Tongue (tissue), 3 donors: ENCODE measurements at places on chromosomes 6 and 20. TPM values are rescaled to one million over a fixed set of nuclear protein-coding genes. Genes with fewer than 3 reads are reported as not detected.

GRCh38 chr6:1817033-1817761 lies 207.5 kb downstream of the FOXC1 start:
- peak; percentile 48 for DNase-seq

DNA sequence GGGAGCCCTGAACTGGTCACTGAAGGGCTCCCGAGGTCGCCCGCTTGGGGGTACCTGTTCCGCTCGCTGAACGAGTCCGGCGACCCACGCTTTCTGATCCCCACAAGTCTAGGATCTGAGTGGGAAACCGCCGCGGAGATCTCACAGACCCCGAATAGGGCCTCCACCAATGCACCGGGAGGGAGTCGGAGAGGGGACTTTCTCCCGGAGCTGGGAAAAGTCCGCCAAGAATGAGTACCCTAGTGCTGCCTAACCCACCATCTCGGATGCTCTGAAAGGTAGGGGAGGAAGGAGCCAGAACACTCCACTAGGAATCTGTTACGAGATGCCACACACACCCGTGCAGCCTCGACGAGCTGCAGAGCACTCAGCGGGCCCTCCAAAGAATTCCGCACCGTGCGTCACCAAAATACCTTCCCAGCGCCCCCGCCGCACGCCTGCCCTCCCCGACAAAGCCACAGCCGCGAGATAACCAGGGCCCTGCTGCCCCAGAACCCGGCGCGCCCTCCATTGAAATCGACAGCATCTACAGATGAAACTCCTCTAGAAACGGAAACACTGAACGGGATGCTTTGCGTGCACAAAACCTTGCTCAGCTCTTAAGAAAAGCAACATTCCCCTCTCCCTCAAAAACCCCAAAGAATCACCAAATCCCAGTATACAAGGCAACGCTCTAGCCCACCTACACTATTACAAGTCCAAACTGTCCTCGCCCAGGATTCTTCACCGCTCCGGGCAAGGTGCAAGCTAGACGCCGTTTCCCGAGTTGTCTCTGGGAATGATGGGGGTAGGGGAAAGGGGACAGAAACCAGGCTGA lies 686 bp downstream of the COL12A1 start:
- DNase-seq: peak; percentile 62

- no peak for DNase-seq
These were observed 41.0 kb downstream of the ERMARD start for GRCh38 chr6:169792306-169793015.

SLC22A3 gene
- total RNA-seq: 41.6 TPM

FOXQ1 gene
- total RNA-seq: 6.4 TPM

DNA sequence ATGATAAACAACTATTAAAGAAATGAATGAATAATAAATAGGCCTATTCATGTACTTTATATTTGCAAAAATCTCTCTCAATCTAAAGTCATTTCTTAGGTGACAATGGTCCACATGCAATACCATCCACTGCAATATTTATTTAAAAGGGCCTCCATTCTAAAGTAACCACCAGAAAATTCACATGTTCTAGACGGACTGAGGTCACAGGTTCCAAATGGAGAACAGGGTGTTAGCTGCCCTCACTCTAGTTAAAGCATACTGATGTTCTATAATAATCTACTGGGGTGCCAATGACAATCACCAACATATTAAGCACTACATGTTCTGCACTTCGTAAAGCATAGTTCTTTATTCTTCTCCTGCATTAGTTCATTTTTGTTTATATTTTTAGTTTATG lies 1.2 kb downstream of the HBS1L start:
- no peak for DNase-seq

DNA sequence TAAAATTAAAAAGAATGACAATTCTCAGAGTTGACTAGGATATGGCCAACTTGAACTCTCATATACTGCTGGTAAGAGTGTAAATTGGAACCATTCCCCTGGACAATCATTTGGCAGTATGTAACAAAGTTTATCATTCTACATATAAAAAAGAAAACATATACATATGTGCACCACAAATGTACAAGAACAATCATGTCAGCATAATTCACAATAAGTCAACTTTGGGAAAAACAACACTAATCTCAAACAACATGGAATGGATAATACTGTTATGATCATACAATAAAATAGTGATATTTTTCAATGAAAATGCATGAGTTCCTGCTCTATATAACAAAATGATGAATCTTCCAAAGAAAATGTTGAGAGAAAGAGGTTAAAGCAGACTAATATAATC lies 1078.7 kb upstream of the EPHA7 start:
- DNase-seq: no peak

HLA-DQB1 gene
- not detected for total RNA-seq

UBE2C gene
- total RNA-seq: 13.8 TPM

DNA sequence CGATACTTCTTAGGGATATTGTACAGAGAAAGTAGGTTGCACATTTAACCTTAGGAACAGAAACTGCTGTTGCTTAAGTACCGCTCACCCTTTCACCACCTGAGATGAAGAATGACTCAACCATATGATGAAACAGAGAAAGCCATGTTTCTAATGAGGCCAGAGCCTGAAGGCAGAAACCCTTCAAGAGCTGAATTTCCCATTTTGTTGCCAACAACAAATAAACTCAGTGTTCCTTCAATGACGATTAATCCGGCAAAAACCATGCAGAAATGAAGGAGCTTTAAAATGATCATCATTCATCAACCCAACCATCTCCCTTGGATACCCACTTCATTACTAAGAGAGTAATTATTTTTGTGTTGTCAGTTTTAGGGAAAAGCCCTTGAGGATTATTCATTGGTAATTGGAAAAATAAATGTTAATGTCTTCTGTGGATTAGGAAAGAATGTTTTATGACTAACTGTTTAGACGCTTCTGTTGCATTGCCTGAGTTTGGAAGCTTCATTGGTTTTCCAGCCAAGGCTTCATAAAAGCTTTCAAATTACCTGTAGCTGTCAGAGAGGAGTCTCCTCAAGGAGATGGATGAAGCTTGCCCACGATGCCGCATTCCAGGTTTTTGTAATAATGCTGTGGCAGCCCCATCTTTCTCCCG lies 112.1 kb upstream of the IYD start:
- DNase-seq: no peak

ENPP1 gene
- 27.7 TPM for total RNA-seq

CST11 gene
- total RNA-seq: not detected

DNA sequence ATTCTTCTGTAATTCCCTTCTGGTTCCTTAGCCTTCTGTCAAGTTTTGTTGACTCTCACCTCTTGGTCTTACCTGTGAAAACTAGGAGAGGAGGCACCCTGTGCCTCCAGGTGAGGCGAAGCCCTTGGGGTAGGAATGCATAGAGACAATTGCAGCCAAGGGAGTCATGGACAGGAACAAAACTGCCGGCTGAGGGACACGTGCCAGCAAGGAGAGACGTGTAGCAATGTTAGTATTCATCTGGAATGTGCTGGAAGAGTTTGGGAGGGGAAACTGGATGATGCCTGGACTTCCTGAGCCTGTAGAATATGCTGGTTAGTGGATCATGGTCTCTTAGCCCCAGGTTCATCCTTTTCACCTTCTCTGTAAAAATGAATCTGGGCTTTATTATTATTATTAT lies 3.9 kb upstream of the TIAM2 start:
- no peak for DNase-seq

DNA sequence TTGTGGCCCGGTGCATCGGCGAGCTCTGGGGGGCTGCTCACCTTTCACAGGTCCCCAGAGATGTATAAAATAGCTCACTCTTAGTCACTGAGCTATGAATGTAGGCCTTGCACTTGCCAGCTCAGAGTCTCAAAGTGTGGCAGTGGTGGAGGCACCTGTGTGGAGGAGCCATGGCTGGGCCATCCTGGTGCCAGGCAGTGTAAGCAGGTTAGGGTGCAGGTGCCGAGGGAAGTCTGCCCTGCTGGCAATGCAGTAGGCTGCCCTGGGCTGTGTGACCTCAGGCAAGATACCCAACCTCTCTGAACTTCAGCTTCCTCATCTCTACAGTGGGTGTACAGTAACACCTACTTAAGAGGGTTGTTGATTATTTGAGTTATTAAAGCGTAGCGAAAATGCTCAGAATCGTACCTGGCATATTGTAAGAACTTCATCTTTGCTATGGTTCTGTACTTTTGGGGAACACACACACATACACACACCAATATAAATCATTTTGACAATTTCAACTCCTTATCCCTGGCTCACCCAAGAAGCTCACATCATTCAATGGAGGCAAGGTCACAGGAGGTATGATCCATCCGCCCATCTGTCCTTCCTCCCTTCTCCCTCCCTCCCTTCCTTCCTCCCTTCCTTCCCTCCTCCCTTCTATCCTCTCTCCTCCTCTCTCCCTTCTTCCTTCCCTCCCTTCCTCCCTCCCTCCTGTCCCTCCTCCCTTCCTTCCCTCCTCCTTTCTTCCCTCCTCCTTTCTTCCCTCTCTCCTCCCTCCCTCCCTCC lies 66.8 kb upstream of the STX16 start:
- no peak for DNase-seq

- DNase-seq: no peak
These were observed 12.9 kb upstream of the CCN6 start for GRCh38 chr6:112040956-112041355.

GRCh38 chr6:165732696-165733488 lies 69.9 kb upstream of the PDE10A start:
- no peak for DNase-seq

DNA sequence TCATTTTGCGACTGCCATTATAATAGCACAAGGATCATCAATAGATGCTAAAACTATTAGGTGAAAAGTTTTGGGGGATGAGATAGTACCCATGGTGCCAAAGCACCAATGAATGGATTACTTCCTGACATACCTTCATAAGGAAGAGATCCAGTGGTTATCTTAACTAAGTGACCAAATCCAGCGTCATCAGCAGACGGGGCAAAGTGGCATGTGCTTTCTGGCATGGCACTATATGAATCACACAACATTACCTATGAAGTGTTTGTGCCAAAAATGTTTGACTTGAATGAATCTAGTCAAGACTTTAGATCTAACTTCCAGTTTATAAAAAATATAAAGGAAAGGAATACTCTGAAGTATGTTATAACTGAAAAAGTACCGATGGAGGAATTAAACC lies 10.8 kb downstream of the TRIM26 start:
- no peak for DNase-seq

- DNase-seq: no peak
These were observed 173.1 kb downstream of the EYA2 start for GRCh38 chr20:47067776-47068175.

DNA sequence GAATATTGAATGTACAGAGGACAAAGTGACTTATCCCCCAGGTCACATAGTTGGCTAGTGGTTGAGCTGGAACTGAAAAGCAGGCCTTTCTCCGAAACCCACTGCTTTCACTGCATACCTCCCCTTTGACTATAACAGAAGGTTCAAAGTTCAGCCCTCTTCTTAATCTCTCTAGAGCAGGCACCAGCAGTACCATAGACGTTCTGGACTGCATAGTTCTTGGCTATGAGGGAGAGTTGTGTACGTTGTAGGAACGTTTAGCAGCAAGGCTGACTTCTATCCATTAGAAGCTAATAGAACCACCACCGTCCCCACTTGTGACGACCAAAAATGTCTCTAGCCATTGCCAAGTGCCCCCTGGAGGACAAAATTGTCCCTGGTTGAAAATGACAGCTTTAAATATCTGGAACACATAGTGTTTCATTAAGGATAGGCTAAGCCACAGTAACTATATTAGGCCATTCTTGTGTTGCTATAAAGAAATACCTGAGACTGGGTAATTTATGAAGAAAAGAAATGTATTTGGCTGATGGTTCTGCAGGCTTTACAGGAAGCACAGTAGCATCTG lies 123.8 kb upstream of the MTHFD1L start:
- DNase-seq: no peak

GRCh38 chr6:169085466-169085865 lies 168.2 kb downstream of the THBS2 start:
- DNase-seq: no peak

- DNase-seq: no peak
These were observed 19.3 kb upstream of the WFDC2 start for GRCh38 chr20:45450097-45450818.

LY6G6C gene
- total RNA-seq: 1.1 TPM

DNA sequence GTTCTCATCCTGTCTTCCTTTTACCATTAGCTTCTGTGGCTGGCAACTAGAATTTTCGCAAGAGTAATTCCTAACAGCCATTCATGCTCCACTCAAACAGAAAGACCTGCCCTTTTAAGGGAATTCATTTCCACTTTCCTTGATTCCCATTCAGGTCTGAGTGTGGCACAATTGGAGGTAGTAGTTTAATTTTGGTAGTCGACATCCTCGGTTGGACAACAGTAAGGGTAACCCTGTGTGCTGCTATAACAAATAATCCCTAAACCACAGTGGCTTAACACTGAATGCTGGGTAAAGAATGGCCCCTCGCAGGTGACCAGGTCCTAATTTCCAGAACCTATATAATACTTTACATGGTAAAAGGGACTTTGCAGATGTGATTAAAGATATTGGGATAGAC lies 142.9 kb downstream of the BMP7 start:
- DNase-seq: no peak

GRCh38 chr6:170271771-170272314 lies 19.0 kb downstream of the DLL1 start:
- DNase-seq: no peak

HSPA12B gene
- 26.7 TPM for total RNA-seq

- no peak for DNase-seq
These were observed 92.7 kb downstream of the PHACTR3 start for GRCh38 chr20:59697068-59697467.

HRH3 gene
- 0.62 TPM for total RNA-seq

DNA sequence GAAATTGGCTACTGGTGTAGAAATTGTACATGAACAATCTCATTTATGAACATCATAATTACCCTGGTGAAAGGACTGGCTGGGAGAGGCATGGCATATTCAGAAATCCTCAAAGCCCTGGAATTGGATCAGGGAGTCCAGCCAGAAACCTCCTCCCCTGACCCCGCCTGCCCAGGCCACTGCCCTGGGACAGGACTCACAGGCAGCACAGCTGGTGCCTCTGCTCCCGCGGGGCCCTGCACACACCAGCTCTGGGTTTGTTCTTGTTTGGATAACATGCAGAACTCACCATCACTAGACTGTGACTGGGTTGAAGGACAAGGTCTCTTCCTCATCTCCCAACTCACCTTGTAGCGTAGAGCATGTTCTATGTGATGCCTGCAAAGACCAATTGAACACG lies 56.2 kb downstream of the AGPAT4 start:
- DNase-seq: no peak

GRCh38 chr20:57048027-57048869 lies 218.2 kb downstream of the BMP7 start:
- DNase-seq: no peak

- DNase-seq: no peak
These were observed 72.7 kb upstream of the B3GAT2 start for GRCh38 chr6:71029555-71029954.

SYCP2 gene
- total RNA-seq: 6.6 TPM

GRCh38 chr20:16865406-16865805 lies 117.2 kb downstream of the OTOR start:
- no peak for DNase-seq

DNA sequence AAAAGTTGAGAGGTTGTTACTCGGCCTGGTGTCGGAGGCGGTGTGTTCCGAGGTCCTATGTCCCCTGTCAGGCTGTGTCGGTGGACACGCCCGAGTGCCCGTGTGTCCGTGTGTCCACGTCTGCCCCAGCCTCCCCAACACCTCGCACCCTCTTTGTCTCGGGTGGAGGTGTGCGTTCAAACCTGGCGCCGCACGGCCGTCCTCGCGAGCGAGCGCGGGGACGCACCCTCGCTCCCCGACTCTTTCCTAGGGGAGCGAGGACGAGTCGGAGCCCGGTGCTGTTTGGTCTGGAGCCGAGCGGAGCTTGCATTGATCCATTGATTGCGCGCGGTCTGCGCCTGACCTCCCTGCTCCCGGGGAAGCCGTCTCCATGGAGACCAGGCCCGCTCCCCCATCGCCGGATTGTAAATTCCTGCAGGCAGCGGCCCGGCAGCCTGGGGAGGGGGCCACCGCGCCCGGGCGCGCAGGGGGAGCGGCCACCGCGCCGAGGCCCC lies 411 bp upstream of the SCUBE3 start:
- DNase-seq: peak; percentile 26
